ENCODE measurements at places on chromosomes 7 and 10.

DNA sequence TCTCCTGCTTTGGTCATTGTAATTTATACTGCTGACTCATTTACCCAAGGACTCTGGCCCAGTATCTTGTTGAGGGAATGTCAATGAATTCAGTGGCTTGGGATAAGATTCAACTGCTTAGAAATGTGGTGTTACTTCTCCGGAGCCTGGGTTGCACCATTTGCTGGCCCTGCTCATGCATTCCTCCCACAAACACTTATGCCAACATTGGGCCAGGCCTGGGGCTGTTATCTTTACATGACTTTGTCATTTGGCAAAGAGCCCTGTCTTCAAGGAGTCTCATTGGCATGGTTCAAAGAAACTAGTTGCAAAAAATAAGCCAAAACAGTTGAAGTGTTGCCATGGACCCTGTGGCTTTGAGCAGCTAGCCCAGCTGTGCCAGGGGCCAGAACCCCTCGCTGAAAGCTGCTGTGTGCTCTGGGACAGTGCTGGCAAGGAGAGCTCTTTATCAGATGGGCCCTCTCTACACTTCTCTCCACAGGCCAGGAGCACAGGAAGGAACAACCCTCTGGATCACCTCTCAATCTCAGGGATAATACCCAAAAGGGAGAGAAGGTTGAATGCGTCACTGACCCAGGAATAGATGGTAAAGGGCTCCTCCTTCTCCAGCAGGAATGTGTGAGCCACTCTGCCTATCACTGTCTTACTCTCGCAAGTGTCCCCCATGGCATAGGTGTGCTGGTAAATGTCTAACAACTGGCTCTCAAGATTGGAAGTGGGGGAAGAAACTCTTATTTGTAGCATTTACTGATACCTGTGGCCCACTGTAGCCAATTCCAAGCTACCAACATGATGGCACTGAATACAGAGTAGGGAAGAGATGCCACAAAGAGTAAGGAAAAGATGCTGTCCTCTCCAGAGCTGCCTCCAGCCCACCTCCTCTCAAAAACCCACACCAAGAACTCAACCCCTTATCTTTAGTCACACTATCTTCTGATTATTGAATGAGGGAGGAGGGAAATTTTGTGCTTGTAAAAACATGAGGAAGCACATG lies 23.5 kb upstream of the PDE1C start:
- peak; percentile 95 for DNase-seq

GRCh38 chr10:109982812-109983211 lies 25.0 kb upstream of the ADD3 start:
- no peak for DNase-seq

GRCh38 chr10:110803239-110803749 lies 68.4 kb upstream of the PDCD4 start:
- DNase-seq, result no peak

DNA sequence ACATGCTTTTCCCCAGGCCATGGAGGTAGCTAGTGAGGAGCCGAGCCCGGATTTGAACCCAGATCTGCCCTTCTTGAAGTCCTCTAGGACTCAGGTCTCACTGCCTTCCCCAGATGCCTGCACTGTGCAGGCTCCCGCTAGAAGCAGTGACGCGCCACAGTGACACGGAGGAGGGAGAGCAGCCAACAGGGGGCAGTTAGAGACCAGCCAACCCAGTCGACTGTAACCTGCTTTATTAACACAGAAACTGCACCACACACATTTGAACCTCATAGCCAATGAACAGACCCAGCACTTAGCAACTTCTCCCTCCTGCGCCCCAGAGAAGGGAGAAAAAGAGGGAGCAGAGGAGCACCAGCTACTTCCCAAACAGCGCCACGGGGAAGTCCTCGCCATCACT lies 27.4 kb downstream of the PILRA start:
- no peak for DNase-seq

DNA sequence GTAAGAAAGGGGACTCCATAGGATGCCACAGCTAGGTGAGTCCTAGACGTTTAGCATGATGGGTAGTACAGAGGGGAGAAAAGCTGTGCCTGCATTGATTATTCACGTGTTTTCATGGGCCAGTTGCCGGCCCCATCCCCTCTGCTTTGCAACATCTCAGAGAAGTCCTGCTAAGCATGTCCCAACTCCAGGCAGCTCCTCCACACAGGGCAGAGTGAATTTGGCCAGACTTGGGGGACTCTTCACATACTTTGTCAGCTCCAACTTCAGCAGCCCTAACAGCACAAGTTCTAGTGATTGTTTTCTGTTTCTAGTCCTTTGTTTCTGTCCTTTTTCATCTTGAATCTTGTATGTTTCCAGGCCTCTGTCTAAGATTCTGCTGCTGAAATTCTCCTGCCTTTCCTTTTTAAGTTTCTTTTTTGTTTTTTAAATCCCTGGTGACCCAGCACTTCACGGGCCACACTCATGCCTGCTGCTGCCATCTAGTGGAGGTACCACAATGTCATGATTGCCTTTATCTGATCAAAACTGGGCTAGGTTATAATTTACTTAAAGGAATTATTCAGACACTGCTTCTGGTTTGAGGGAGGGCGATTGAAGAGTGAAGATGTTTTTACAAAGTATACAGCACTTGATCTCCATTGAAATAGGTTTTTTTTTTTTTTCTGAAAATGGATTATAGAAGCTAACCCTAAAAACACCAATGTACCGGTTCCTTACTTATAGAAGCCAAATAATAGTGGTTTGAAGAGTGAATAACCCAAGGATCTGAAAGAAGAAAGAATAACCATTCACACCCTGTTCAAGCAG lies 276.9 kb downstream of the CSTF2T start:
- DNase-seq, result peak; percentile 29

DNA sequence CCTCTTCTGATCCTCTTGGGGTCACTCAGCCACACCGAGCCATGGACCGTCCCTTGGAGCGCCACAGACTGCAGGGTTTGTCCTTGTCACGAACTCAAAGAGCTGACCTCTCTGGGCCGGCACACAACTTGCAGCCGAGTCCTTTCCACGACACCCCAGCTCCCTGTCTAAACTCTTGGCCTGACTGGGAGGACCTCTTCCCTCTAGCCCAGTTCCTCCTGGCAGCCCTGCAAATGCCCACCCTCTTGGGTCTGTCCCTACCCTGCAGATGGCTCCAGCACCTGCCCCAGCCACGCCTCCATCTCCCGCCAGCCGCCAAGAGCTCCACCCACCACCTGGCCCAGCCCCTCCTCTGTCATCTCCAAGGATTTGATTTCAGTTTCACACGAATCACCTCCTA lies 339.2 kb downstream of the DNAJB6 start:
- DNase-seq, result no peak

DNA sequence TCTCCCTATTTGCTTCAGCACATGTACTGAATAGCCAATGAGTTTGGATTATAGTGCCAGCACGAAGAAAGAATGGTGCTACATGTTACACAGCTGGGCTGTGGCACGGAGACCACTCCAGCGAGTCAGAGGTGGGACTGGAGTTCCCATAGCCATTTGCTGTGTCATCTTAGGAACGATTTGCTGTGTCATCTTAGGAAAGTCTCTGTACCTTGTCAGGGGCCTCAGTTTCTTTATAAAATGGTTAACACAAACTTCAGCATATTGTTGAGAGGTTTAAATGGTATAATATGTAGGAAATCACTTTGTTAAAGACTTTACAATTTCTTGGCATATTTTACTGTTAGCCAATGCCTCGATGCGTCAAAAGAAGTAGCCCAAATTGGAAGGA lies 609.4 kb downstream of the LRMDA start:
- no peak for DNase-seq

GRCh38 chr10:98260350-98260749 lies 7.6 kb downstream of the LOXL4 start:
- no peak for DNase-seq

DNA sequence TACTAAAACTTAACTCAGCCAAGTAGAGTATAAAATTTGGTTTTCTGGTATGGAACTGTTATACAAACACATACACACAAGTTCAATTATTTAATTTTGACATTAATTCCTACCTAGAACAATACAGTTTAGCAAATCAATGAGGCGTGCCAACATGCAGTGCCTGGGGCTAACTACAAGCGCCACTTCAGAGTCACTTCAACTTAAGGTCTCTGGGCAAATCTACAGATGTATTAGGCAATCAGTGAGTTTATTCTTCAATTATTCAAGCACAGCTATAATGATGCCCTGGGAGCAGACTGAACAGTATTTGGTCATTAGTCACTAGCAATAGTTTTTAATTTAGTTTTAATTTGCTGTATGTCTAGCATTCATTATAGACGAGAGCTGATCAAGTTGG lies 51.6 kb downstream of the HIBADH start:
- peak; percentile 25 for DNase-seq

DNA sequence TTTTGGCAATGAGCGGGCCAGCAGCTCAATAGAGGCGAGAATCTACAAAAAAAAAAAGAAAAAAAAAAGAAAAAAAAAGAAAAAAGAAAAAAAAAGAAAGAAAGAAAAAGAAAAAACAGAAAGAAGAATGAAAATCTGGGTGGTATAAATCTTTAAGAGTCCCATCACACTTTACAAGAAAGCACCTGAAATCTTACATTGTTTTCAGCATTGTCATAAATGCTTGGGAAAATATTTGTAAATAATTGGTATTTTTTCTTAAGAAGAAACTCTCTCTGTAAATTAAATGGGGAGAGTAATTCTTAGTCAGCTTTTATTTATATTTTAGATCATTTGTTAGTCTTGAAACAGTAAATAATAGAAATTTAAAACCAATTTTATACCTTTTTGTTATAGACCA lies 38.2 kb downstream of the NDUFB2 start:
- no peak for DNase-seq

- DNase-seq, result no peak
These were observed 22.8 kb upstream of the FAM20C start for GRCh38 chr7:169276-170172.

DNA sequence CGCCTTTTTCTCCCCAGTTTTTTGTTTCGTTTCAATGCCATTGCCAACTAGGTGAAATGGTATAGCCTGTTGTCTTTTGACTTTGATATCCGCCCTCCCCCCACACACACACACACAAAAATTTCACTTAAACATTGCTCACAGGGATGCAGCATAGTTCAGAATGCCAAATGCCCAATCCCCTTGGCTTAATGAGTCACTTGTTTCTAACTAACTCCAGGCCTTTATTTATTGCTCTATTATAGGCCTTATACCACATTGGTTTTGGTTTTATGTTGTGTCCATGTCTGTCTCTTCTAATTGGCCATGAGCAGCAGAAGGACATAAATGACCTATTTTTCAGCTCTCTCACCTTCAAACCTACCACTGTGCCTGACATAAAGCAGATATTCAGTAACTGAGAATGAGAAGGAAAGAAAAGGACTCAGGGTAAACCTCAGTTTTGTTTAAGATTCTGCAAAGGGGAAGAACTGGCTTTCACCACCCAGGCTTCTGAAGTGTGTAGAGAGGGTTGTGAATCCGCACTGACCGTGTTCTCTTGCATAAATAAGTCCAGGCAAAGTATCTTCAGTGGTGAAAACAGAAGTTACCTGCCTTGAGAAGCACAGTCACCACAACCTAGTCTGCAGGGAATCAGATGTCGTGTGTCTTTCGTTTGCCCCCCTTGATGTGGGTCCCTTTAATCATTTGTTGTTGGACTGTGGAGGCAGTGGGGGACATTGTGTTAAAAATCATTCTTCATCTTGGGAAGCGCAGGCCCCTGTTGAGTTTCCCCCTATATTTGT lies 139.8 kb downstream of the CELF2 start:
- DNase-seq, result no peak

DNA sequence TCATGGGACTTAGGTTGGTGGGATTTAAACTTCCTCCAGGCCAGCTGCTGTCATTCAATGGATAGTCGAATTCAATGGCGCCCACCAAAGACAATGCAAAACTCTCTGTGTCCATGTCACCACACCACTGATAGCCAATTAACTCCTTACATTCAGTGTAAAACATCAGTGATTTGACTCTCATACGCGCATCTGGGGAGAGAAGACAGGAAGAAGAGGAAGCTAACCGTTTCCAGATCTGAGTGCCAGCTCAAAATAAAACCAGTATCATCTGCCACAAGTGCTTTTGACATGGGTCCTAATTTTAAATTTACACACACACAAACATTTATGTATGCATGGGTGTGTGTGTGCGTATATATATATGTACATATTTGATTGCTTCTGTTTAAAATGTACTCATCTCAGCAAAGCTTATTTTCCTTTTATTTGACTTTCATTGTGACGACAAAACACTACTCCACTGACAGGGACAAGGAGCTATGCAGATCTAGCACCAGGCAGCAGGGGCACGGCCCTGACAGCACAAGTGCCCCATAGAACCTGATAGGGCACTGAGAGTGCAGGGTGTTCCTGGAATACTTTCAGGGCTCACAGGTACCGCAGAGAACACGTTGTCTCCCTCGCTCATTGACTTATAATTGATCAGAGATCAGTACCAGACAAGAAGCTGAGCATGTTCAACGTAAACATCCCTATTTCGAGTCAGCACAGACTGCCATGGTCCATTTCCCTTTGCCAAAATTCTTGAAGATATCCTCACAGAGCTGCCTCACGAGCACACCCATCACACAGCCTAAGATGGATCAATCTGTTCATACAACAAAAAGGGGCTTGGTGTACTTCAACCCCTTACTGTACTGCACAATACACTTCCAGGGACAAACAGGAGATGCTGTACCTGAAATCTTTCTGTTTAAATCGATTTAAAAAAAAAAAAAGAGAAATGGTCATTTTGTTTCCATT lies 176.1 kb downstream of the COBL start:
- no peak for DNase-seq

DNA sequence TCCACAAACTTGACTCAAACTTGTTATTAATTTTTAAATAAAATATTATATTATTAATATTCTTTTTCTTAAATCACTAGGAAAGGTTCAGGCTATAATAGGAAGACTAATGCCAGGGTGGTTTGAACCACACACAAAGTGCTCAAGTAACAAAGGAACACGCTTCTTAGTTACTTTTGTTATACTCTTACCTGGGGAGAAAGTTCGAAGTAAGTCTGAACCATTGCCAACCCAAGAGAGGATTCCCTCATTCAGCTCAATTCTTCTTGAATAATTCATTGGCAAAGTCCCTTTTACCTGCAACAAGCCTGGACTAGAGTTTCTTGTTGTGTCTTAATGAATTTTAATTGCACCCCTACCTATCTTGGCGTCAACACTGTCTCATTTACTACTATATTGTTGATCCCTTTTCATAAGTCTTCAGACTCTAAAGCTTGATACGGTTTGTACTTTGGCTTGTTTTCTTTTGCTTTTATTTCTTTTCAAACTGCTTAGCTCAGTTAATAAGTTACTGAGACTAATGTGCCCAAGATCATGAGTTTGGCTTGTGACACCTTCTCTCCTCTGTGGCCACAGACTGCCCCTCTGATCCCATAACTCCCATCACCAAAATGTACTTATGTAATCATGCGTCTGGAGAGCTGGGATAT lies 10.2 kb upstream of the C10orf67 start:
- DNase-seq, result no peak
